ENCODE measurements at places on chromosomes 4 and X.

DNA sequence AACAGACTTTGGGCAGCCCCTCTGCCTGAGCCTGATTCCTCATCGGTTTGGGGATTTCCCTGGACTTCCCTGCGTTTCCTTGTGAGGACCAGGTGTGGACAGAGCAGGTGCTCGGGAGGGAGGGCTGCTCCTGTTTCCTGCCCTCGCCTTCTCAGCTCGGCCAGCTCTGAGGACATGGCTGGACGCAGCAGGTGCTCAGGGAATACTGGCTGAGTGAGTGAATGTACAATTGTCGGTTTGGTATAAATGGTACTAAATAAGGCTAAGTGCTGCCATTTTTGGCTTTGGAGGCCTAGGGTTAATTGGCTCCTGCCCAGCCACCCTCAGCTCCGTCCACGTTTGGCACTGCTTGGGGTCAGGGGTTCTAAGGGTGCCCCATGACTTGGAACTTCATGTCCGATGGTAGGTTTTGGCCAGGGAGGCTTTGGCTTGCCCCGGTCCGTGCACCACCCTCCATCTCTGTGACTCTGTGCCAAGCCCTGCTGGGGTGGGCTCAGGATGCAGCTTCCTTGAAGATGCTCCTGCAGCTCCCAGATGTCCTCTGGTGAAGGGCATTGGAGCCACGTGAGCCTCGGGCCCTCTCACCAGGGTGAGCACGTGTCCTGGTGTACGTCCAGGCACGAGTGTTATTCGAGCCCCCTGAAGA lies 45.0 kb upstream of the NKX1-1 start:
- DNase-seq = no peak

DNA sequence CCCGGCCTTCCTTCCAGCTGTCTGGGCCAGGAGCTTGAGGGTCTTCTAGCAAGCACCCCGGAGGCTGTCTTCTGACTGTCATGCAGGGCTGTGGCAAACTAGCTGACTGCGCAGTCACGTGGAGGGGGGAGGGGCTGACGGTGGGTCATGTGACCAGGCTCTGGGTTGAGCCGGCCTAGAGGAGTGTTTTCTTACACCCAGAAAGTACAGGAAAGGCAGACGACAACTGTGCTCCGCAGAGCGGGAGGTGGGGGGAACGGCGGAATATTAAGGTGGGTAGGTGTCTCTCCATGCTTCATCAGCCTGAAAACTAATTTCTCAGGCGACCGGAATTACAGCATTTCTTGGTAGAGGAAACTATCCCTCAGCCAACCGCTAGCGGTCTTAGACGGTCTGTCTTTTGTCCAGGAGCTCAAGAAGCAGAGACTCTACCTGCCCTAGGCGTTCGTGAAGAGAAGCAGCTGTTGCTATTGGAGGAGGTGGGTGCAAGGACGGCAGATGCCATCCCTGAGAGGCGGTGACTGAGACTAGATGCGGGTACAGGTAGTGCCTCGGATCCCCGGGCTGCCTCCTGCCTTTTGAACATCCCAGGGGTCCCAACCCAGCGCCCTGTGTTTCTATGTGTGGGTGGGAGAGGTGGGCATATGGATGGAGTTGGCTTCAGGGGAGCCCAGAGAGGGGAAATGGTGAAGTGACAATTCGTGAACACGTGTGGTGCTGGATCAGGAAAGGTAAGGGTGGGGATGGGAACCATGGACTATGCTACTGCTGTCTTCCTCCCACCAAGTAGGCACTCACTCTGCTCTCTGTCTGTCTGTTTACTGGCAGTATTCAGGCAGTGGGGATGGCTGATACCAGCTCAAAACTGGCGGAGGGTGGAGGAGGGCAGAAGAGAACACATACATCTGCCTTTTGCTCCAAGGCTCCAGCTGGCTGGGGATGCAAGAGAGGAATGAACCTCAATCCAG lies 8.8 kb downstream of the GPRASP1 start:
- no peak for DNase-seq

- no peak for DNase-seq
These were observed 60.7 kb downstream of the BLTP1 start for GRCh38 chr4:122212880-122213279.

- no peak for DNase-seq
These were observed 22.1 kb downstream of the PPP1R2C start for GRCh38 chrX:42755815-42756214.
